Stimulated activated CD8-positive, alpha-beta memory T cell treated with anti-CD3 and anti-CD28 coated beads, Interleukin-7, amount 100 ng/mL, for 1 hour (primary cell): ENCODE measurements at places on chromosomes 5 and 9.

DNA sequence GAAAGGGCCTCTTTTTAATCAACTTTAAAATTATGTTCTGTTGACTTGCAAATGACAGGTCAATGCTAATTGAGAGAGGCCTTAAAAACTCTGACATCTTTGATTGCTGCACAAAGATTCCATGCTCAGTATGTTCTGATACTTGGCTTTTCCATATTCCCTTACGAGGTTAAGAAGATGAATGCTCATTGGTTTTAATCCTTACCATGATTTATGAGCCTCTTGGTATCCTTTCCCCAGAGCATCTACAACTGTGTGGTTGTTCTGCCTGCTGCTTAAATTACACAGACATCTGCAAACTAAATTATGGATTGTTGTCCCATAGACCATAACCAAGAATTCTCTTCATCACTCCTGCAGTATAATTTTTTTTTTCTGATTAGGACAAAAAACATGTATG is 352.6 kb downstream of the CDH12 start:
- DNase-seq = no peak

DNA sequence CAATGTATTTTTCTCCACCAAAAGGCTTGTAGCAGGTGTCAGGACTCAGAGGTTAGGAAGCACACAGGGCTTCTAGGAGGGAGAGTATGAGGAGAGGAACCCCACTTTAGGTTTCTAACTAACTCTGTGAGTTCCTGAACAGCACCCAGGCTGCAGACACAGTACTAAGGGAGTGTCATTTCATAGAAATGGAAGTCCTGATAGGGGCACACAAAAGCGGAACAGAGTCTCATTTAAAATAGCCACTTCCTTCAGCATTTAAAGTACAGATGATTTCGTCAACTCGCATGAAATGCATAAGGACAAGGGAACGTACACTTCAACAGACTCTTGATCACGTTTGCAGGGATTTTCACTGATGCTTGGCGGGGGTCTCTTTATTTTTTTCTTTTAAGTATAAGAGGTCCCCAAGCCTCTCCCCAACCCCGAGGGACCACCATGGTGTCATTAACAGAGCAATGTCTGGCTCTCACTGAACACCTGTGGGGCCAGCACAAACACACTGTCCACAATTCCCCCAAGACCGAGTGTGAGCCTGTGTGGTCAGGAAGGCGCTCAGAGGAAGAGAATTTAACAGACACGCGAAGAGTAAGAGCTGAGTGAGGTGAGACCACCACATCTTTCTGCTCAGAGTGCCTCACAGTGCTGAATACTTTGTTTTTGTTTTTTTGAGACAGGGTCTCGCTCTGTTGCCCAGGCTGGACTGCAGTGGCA is 82.3 kb downstream of the SECISBP2 start:
- DNase-seq = no peak

DNA sequence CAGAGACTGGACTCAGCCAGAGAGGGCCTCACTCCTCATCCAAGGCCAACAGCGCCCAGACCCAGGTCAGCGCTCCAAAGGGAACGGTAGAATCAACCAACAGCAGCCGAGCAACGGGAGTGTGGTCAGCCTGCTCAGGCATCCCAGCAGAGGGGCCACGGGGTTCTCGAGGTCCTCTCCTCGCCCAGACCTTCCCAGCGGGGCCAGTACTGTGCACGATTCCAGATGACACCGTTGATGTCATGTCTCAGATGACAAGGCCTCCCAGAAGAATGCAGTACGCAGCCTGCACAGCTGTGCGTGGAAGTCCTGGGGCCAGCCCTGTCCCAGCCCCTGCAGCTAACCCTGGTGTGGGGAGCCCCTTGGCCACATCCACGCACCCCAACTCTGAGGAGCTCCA is 141.0 kb upstream of the PPP1R26 start:
- DNase-seq = no peak

- DNase-seq = peak; percentile 27
Measured at GRCh38 chr9:99824378-99825171, 2.9 kb downstream of the NR4A3 start.

DNA sequence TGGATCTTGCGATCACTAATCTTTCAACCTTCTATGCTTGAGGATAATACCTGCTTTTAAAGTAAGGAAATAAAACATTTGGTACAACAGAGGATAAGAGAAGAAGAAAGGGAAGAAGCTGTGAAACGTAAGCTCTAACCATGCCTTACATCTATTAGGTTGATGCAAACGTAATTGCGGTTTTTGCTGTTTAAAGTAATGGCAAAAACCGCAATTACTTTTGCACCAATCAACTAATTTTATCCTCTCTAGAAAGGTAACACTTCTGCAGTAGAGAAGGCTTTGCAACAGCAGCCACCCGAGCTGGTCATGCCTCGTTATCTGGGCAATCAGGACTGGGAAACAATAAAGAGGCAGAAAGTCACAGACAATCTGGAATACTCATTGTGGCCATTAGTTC is 224.1 kb downstream of the MED10 start:
- no peak for DNase-seq

GRCh38 chr5:542319-543311 is 18.4 kb upstream of the SLC9A3 start:
- no peak for DNase-seq

DNA sequence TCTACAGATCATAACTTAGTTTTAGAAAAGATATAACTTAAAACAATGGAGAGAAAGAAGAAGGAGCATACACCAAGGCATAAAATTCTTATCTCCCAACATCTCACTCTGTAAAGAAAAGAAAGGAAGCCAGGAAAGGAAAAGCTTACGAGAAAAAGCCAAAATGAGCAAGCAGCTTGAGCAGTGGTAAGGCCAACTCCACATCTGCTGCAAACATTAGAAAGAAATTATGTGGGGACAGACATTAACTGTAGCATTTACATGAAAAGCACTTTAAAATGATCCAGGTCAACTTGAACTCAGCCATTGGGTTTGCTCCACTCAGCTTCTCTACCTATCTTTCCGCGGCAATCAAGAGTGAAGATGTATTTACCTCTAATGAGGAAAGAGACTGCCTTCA is 176.9 kb downstream of the BNC2 start:
- no peak for DNase-seq

DNA sequence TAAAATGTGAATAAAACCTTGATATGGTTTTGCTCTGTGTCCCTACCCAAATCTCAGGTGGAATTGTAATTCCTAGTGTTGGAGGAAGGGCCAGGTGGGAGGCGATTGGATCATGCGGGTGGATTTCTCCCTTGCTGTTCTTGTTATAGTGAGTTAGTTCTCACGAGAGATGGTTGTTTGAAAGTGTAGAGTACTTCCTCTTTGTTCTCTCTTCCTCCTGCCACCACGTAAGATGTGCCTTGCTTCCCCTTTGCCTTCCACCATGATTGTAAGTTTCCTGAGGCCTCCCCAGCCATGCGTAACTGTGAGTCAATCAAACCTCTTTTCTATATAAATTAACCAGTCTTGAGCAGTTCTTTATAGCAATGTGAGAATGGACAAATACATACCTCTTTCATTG is 34.9 kb downstream of the TARS1 start:
- DNase-seq = no peak

GRCh38 chr5:93330506-93330905 is 250.5 kb downstream of the NR2F1-AS1 start:
- DNase-seq = no peak

- no peak for DNase-seq
Measured at GRCh38 chr9:115006660-115007059, 76.3 kb upstream of the TNFSF8 start.

GRCh38 chr9:134632329-134632728 is 9.3 kb upstream of the COL5A1 start:
- DNase-seq = no peak

DNA sequence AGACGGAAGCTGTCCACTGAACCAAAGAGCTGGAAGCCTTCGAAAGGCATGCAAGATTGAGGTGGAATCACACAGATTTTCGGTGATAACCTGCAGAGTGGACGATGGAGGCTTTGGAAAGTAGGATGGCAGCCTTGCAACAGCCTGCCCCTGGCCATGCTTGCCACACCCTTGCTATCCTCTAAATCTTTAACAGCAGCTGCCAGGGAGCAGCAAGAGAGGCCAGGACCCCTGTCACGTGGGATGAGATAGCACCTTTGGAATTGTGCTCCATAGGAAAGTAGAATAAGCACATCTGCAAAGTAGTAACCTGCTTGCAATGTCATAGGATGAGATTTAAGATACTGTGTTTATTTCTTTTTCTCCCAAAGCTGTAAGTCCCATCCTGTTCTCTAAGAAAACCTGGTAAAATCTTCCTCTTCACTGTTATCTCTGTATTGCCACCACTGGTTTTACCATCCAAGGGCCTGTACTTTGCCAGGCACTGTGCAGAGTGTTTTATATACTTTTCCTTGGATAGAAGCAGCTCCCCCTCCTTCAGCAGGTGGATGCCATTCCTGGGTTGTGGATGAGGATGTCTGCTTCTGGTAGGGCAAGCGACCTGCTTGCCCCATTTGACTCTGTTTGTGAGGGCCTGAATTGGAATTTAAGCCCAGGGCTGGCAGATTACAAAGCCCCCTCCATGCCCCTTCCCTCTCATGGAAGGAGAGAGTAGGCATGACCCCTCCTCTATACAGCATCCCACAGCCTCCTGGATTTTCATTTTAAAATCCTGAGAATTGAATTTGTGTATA is 10.1 kb downstream of the TRIO start:
- DNase-seq = no peak

GRCh38 chr9:123775289-123776284 is 154.3 kb downstream of the DENND1A start:
- no peak for DNase-seq

DNA sequence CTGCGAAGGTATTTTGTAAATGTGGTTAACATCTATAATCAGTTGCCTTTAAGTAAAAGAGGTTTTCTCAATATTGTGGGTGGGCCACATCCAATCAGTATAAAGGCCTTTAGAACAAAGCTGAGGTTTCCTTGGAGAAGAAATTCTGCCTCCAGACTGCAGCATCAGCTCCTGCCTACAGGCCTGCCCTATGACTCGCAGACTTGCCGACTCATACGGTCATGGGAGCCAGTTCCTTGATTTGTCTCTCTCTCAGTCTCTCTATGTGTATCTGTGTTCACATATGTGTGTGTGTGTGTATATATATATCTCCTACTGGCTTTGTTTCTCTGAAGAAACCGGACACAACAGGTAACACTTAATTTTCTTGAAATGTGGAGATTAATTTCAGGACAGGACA is 45.3 kb downstream of the SLC36A1 start:
- no peak for DNase-seq

DNA sequence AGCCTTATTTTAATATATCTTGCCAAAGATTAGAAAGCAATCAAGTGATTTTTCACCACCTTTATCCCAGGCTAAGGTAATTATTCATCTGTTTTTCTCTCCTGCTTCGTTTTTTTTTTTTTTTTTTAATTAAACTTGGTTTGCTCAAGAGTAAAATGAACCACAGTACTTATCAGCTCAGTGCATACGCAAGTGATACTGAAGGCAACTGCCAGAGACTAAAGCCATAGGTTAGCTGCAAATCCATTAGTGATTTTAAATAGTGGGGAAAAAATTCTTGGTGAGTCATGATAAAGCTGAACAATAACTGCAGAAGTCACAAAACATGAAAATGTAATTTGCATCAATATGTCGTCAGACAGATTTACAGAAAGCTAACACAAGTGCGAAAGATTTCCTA is 829.1 kb downstream of the PTPRD start:
- no peak for DNase-seq

GRCh38 chr9:129141066-129142041 is 30.1 kb downstream of the PTPA start:
- peak; percentile 24 for DNase-seq

DNA sequence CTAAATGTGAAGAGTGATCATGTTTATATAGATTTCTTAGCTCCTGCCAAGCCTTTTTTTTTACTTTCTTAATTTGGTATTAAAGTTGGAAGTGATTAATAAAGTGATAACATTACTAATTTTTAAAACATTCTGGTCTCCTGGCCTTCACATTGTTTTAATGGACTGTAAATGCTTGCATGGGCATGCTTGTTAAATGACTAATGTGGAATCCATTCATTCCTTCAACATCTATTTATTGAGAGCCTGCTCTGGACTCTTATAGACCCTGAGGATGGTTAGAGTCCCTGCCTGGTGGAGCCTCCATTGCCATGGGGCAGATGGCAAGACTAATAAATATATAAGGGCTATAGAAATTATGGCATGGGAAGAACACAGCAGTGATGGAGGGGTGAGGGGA is 103.5 kb downstream of the NTRK2 start:
- no peak for DNase-seq

DNA sequence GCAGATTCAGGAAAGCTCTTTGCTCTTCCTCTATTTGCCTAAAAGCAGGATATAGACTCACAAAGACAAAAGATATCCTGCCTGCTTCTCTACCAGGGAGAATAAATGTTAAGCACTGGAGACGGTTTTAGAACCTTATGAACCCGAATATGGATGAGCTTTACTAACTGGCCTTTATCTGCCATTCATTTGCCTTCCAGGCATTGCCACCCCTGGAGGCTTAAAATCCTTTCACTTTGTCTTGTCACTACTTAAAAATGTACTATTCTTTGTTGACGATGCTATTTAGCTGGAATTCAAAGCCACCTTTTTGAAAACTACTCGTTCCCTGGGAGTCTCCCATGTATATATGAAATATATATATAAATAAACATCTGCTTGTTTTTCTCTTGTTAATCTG is 23.2 kb upstream of the LVRN start:
- DNase-seq = no peak

- DNase-seq = no peak
Measured at GRCh38 chr5:3118340-3118739, 366.9 kb upstream of the IRX2 start.

GRCh38 chr5:83549674-83550073 is 78.1 kb downstream of the VCAN start:
- no peak for DNase-seq

DNA sequence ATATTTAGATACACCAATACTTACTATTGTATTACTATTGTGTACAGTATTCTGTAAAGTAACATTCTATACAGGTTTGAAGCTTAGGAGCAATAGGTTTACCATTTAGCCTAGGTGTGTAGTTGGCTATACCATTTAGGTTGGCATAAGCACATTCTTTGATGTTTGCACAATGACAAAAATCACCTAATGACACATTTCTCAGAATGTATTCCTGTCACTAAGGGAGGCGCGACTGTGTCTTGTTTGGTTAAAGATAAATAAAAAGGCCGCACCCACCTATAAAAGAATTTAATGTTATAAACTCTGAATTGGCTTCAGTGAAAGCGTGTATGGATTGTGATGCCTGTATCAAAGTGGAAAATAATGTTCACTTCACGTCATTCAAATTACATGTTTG is 1815.4 kb upstream of the CDH6 start:
- no peak for DNase-seq

- no peak for DNase-seq
Measured at GRCh38 chr5:150272531-150272930, 17.0 kb downstream of the CAMK2A start.

GRCh38 chr9:87592554-87593358 is 95.1 kb downstream of the DAPK1 start:
- no peak for DNase-seq

DNA sequence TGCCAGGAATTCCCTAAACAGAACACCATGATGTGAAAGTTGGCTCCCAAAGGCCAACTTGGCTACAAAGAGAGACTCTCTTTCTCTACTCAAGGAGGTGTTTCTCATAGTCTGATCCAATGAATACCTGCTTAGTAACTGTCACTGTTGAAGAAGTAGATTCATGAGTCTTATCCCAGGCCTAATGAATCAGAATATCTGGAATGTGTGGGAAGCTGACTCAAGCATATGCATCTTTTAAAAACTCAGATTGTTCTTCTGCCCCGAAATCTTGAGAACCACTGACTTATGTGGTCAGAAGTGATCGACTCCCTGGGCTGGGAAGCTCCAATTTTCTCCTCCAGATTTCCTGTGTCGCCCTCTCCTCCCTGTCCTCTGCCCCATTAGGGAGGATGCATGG is 345.6 kb downstream of the PLK2 start:
- DNase-seq = no peak
